ENCODE measurements at places on chromosomes 7 and 10.

GRCh38 chr10:99975942-99976809 lies 33.6 kb downstream of the DNMBP start:
- DNase-seq = no peak

DNA sequence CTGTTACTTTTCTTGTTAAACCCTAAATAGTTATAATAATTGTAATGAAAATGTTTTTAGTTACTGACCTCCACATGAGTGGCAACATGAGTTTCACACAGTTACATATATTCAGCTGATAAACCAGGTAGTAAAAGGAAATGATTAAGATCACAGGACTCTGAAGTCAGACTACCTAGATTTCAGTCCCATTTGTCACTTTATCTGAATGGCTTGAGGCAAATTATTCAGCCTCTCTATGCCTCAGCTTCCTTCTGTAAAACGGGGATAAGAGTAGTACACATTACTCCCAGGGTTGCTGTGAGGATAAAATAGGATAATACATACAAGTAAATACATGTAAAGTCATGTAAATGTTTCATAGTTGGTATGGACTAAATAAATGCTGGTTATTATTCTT lies 254.3 kb upstream of the LRRTM3 start:
- DNase-seq = no peak

DNA sequence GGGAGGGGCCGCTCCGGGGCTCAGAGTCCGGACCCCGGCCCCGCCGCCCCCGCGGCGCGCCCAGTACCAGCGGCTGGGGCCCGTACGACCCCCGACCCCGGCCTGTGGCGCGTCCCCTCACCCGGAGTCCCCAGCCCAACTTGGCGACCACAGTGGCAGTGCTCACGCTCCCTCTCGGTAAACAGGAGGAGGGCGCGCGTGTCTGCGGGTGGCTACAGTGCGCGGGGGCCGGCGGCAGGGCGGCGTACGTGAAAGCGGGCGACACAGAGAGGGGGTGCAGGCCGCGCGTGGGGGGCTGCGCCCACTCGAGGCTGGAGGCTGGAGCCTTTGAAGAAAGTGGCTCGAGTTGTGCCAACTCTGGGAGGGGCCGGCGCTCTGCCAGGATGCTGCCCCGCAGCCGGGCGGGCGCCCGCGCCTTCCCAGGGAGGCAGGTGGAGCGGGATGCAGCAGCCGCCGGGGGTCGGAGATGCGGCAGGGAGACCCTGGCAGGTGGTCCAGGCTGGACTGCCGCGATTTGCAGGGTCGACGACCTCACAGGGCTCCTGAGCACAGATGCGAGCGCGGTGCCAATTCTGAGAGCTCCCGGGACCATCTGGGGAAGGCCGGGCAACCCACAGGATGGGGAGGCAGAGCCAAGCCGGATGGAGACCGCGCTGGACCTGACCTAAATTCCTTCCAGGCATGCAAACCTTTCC lies 655 bp downstream of the PTPRE start:
- DNase-seq = no peak

- no peak for DNase-seq
Observed at GRCh38 chr7:573269-573932, 53.8 kb upstream of the PDGFA start.

- DNase-seq = no peak
Observed at GRCh38 chr7:86978808-86979506, 80.5 kb downstream of the ELAPOR2 start.

DNA sequence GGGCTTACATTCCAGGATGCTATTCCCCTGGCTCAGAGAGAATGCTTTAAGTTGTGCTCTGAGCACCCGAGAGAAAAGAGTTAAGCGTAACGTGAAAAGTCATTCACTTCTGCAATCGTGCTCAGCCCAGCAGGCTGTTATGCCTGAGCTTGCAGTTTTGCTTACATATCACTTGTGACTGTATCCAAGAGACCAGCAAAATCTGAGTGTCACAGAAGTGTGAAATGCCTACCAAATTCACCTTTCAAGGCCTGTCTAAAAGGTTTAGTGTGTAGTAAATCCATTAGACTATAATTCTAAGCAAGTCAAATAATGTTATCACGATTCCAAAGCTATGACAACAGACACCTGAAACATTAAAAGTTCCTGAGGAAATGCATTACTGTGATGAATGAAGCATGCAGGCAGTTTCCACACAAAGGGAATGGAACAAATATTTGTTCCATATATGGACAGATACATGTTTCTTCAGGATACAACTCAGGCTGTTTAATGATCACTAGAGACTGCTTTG lies 20.1 kb downstream of the ITGB1 start:
- no peak for DNase-seq

- no peak for DNase-seq
Observed at GRCh38 chr10:12418000-12418399, 68.7 kb downstream of the CAMK1D start.

DNA sequence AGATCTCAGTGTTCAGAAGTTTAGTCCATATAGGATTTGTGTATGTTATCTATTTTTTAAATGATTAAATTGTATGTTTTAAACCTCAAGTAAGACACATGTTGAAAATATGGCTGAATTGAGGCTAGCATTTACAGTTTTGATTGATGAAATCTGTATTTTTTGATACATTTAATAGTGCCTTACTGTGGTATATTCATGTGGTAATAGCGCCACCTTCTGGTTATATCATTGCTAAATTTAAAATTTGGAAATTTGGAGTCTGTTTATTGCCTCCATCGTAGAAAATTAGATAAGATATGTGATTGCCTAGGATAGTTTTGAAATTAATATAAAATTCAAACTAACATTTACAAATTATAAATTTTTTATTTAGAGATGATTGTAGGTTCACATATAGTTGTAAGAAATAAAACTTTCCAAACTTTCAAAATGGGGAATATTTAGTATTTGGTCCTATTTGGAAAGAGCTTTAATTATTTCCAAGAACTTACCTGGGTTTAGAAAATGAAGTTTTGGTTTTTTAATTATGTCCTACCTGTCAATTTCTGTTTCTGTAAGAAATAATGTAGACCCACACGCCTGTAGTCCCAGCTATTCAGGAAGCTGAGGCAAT lies 19.1 kb upstream of the ARMS2 start:
- DNase-seq = no peak

GRCh38 chr10:106836933-106837663 lies 327.4 kb downstream of the SORCS1 start:
- no peak for DNase-seq

DNA sequence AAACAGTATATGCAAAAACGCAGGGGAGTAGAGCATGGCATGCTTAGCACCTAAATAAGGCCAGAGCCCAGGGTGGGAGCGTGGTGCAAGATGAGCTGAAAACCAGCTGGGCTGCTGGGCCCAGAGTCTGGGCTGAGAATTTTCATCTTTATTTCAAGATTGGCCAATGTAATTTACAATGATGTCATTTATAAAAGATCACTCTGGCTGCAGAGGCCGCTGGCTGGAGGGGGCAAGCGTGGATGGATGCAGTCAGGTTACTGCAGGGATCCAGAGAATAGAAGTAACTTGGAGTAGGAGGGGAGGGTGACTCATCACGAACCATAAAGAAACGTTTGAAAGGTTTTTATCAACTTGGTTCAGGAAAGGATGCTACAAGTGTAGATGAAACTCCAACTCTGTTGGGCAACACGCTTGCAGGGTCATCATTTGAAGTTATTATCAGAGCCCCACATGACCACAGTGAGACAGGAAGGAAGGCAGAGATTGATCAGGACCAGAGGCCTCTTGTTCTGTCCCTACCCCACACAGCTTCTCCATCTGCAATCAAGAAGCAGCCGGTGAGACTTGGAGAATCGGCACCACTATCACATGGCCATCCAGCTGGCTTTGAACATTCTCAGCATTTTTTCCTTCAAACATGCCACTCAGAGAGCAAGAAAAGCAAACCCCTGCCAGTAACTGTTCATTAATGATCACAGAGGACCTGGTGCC lies 49.2 kb downstream of the ODAD2 start:
- no peak for DNase-seq

- no peak for DNase-seq
Observed at GRCh38 chr10:33026422-33026821, 68.4 kb upstream of the ITGB1 start.

DNA sequence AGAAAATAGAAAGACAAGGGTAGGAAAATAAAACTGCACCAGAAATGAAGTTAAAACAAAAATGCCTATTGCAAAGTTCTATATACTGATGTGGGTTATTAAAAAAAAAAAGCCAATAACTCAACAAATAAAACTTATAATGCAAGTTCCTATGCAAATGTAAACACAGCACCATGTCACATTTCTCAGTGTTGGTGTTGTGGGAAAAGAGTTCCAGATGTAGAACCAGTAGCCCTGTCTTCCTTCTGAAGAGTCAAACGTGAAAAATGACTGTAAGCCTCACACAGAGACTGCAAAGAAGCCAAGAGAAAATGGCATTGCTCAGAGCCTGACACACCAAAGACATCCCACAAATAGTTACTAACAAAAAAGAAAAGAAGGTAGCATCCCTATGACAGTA lies 10.1 kb downstream of the PON2 start:
- DNase-seq = no peak

- DNase-seq = no peak
Observed at GRCh38 chr7:105102557-105103352, 88.8 kb downstream of the KMT2E start.

DNA sequence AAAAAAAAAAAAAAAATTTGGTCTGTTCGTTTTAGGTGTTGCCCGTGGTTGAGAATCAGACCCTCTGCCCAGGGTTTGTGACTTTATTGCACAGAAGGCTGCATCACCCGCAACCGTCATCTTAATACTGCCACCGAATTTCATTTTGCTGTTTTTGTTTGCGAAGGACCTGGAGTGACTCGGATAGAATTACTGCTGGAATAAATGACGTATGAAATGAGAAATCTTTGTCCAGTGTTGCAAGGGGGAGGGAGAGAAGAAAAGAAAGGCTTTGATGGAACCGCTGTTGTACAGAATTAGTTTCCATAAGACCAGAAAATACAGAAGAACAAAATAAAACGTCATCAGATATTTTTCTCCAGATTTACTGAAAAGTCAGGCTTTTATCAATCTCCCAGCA lies 103.3 kb downstream of the GALNT17 start:
- DNase-seq = no peak

GRCh38 chr7:37234928-37235327 lies 213.7 kb downstream of the ELMO1 start:
- no peak for DNase-seq

DNA sequence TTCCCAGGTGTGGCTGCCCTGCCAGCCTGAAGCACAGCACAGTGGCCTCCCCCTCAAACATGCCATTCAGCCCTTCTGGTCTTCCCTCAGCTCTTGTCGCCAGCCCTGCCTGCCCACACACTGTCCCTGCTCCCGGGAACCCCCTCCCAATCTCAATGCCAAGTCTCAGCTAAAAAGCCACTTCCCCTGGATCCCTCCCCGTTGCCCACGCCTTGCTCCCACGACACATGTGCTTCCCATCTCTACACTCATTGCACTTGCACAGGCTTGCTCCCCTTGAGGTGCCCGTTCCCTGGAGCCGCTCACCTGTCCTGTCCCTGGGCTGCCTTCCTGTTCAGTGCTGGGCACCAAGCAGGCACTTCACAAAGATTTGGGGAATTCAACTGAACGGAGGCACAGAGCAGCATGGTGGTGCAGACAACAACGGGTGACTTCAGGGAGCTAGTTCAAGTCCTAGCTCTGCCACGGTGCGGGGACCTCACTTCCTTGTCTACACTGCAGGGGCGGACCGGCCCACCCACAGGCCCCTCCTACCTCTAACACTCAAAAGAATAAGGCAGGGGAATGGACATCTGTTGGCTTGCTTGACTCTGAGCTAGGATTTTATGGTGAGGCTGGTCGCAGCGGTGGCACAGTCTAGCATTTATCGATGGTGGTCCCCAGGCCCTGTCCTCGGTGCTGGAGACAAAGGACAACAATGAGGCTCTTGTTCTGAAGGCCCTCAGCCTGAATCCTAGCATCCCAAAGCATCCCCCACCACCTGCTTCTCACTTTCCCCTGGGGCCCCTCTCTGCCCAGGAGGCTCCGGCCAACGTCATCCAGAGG lies 18.4 kb downstream of the RGS10 start:
- no peak for DNase-seq

DNA sequence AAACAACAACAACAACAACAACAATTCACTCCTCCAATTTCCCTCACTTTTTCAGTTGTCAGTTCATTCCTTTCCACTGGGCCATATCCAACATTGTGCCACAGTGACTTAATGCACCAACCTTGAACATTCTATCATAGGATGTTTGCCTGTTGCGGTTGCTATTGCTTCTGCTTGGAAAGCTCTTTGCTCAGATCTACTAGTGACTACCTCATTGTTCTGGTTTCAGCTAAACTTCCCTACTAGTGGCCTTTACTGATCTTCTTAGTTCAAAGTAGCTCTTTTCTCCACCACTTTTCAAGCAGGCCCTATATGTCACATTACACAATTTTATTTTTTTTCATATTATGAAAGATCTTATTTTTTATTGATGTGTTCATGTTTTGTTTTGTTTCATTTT lies 9.8 kb upstream of the STEAP4 start:
- DNase-seq = no peak

DNA sequence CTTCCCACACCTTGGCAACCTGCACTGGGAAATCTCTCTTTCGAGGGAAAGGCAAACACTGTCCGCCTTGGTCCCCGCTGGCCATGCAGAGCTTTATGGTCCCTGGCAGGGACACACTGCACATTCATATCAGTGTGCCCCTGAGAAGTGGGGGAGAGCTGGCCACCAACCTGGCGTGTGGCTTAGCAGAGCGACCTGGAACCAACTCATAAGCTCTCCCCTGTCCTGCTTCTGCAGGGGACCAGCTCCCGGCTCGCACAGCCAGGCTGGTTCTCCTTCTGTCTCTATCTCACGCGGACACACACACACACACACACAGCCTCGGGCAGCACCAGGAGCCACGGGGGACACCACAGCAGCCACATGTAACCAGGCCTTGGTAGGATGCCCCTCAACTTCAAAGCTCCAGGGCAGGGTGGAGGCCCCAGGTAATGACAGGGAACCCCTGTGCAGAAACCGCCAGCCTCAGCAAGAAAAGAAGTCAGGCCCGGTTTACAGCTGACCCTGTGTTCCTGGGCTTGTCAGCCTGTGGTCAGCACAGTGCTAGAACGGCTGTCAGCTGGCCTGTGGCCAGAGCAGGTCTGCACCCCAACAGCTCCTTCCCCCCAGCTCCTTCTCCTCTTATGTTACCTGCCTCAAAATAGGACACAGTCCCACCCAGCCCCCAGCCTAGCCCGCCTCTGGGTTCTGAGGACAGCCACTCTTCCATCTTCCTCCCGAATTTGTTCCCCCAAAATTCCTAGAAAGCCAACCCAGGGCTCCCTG lies 69.3 kb downstream of the OAT start:
- DNase-seq = no peak

- peak; percentile 10 for DNase-seq
Observed at GRCh38 chr7:120733143-120733542, 124.8 kb downstream of the TSPAN12 start.

- DNase-seq = no peak
Observed at GRCh38 chr7:17984288-17984687, 43.4 kb downstream of the PRPS1L1 start.

GRCh38 chr10:269440-270074 lies 134.3 kb downstream of the ZMYND11 start:
- DNase-seq = no peak

DNA sequence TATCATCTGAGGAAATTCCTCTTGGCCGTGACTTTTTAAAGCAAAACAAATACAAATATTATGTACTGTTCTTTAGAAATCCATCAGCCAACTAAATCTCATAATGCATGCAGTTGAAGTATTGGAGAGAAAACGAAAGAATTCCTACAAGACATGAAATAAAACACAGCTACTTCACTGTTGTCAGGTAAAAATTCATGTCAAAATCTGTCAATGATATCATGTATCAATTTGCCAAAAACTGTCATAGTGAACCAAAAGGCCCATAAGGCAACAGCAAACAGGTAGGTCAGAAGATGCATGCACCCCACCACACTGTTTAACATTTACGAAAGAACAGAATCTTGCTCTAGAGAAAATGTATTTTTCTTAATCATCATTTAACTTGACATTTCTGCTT lies 2.3 kb downstream of the GPR22 start:
- DNase-seq = no peak
